Eye (tissue), 1 donor: ENCODE measurements at places on chromosomes 12 and 14.

GRCh38 chr14:104388541-104389325 lies 190.8 kb upstream of the C14orf180 start:
- no peak for DNase-seq

DNA sequence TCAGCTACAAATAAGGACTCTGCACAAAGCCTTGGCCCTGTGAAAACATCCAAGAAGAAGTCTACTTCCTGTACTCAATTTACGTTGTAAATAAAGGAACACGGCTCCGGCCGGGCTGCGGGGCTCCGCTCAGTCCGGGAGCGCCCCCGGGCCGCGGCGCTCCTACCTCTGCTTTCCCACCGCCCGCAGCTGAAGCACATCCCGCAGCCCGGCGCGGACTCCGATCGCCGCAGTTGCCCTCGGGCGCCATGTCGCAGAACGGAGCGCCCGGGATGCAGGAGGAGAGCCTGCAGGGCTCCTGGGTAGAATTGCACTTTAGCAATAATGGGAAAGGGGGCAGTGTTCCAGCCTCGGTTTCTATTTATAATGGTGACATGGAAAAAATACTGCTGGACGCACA lies 502.3 kb upstream of the FOXG1 start:
- peak; percentile 1 for DNase-seq

DNA sequence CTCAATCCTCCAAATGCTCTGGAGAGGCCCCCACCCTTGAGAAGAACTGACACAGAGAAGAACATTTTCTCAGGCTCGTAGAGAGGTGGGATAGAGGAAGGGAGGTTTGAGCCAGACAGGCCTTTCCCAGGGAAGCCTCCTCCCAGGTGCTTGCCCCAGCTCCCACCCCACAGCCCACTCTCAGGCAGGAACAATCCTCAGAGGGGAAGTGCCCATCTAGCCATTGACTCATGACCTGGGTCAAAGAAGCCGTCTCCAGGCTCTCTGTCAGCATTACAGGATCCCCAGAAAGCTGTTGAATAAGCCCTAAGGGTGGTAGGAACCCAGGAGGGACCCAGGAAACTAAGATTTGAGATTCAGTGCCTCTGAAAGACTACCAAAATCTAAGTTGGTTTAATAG lies 3.8 kb downstream of the AQP6 start:
- no peak for DNase-seq

DNA sequence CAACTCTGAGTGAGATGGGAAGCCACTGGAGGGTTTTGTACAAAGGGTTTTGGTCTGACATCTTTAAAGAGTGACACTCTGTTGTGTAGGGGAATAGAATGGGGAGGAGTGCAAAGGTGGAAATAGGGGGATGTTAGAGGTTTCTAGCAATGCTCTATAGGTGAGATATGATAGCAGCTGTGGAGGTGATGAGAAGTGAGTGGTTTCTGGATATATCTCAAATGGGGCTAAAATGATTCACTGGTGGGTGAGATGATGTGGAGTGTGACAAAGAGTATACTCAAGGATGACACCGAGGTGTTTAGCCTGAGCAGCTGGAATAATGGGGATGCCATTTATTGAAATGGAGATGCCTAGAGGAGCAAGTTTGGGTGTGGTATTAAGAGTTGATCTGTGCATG lies 426.4 kb downstream of the PCNX1 start:
- no peak for DNase-seq

DNA sequence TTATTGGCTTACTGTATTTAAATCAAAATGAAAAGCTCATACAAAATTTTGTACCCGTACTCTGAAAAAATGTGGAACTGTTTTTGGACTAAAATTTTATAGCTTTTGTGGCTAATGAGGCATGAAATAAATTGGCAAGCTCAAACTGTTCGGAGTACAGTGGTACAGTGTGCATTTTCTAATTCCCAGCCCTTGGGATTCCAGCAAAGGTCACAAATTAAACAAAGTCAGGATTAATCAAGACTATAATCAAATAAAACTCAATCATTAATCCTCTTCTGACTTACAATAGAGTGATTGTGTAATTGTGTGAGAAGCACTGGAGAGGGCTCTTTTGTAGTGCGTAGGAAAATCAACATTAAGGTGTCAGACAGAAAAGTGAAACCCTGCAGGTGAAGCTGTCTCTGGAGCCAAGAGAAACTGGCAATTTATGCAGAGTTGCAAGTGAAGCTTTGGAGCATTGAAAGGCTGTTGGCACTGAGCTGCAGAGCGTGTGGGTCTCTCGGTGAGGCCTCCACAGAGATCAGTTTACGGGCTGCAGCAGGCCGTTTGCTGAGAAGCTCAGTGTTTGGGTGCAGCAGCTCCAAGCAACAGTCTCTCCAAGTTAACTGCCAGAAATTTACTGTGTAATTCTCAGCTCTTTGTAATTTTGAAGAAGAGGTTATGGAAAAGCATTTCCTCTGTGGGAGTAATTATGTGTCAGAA lies 275.9 kb downstream of the FBXL14 start:
- DNase-seq: peak; percentile 72

- no peak for DNase-seq
These were observed 8.5 kb downstream of the PLEKHD1 start for GRCh38 chr14:69493038-69493437.

- DNase-seq: no peak
These were observed 33.3 kb upstream of the C12orf50 start for GRCh38 chr12:88062474-88062873.

DNA sequence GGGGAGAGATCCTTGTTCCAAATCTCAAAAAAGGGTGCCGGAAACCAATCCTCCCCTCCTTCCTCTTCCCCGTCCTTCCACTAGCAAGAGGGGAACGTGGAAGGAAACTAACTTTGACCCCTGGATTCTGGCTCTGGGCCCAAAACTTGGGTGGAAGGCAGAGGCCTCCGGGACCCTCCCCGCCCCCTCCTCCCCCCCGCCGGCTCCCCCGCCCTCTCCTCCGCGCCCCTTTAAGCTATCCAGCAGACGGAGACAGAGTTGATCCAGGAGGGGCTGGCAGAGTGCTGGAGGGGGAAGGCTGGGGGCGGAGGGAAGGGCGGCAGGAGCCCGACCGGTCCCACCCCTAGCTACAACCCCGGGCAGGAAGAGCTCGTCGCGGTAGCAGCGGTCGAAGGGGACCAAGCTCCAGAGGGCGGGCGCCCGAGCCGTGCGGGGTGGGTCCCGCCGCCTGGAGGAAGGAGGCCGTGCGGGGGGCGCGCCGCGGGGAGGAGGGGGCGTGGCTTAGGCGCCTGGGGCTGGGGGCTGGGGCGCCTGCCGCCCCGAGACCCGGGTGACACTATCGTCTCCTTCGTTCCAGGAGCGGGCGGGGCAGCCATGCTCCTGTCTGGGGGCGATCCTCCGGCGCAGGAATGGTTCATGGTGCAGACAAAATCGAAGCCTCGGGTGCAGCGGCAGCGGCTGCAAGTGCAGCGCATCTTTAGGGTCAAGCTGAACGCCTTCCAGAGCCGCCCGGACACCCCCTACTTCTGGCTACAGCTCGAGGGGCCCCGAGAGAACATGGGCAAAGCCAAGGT lies at the start of gene NYNRIN:
TSS of gene NYNRIN (plus strand) at position 351 of the 794 bp plus-strand sequence. CDS start at position 595, 244 bp downstream.
- peak; percentile 88 for DNase-seq

- peak; percentile 6 for DNase-seq
These were observed 220.4 kb downstream of the NUBPL start for GRCh38 chr14:31781578-31781977.

- no peak for DNase-seq
These were observed 16.9 kb upstream of the FICD start for GRCh38 chr12:108498136-108498535.

DNA sequence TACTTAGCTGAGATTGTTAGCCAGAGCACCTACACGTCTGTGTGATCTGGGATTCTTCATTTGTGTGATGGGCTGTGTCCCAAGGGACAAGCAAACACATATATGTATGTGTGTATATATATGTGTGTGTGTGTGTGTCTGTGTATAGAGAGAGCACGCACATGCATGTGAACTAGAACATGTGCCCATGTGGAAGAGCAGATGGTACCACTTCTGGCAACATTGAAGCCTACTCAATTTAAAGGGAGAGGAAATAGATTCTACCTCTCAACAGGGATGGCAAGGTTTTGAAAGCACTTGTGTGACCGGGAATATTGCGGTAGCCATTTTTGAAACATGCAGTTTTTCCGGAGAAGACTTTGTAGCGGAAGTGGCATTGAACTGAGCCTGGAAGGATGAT lies 1.4 kb downstream of the TOMM20L start:
- no peak for DNase-seq

GRCh38 chr12:132465269-132466190 lies 24.4 kb upstream of the FBRSL1 start:
- peak; percentile 34 for DNase-seq

- peak; percentile 95 for DNase-seq
These were observed 118.9 kb downstream of the VEZT start for GRCh38 chr12:95336387-95337067.

GRCh38 chr12:123997908-123998307 lies 24.9 kb downstream of the ZNF664 start:
- DNase-seq: no peak

GRCh38 chr14:54774824-54775223 lies 127.8 kb downstream of the GCH1 start:
- no peak for DNase-seq

- DNase-seq: peak; percentile 24
These were observed 8.3 kb downstream of the FMNL3 start for GRCh38 chr12:49698619-49699545.

GRCh38 chr12:779745-780734 lies 27.7 kb downstream of the WNK1 start:
- DNase-seq: peak; percentile 38

DNA sequence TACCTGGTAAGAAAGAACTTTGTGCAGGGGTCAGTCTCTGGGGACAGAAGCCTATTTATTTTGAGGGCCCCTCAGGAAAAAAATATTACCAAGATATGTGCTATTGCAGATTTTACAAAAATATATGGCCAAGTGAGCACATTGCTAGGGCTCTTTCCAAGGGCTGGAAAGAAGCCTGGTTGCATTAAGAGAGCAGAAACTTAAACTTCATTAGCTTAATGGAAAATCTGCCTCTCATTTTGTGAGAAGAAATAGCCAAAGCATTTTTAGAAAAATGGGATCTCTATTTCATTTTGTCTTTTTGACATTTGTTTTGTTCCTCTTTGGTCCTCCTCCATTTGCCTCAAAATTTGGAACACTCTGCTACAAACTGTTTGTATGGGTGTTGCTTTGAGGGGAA lies 283.5 kb downstream of the NELL2 start:
- DNase-seq: no peak

DNA sequence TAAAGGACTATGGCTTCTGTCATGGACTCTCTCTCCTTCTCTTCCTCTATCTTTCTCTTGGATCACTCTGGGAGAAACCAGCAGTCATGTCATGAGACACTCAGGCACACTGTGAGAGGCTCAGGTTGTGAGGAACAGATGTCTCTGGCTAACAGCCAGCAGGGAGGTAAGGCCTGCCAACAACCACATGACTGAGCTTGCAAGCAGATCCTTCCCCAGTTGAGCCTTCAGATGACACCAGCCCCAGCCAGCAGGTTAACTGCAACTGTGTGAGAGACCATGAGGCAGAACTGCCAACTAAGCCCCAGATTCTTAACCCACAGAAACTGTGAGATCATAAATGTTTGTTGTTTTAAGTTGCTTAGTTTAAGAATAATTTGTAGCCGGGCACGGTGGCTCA lies 90.6 kb downstream of the VCPKMT start:
- DNase-seq: no peak

- no peak for DNase-seq
These were observed 375.1 kb downstream of the GRIN2B start for GRCh38 chr12:13606290-13606689.

DNA sequence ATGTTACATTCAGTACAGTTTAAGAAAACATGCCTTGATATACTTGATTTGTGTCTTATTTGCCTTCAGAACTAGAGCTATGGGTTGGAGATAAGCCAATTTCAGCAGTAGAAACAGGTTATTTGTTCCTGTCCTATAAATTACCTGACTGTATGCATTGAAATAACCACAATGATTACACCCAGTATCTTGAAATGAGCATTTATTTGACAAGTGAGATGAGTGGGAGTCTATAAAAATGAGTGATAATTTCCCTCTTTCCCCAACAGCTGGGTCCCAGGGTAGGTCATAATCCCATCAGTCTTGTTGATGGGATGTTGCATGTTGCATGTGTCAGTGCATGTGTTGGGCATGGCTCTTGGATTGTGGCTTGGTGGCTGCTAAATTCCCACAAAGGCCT lies 3.7 kb downstream of the TAS2R42 start:
- DNase-seq: no peak

DNA sequence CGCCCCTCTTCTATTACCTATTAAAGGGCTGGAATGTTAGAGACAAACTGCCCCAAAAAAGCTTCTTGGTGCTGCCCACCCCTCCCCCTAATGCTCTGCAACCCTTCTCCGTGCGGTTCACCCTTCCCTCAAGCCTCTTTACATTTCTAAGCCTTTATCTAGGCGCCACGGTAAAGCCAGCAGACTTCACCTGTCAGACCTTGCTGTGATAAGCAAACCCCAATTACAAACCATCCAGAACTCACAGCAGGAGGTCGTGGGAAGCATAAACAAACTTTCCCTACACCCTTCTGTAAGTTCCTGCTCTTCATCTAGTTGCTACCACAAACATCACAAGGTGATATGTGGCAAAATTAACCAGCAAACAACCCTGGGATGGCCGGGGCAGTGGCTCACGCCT lies 56.8 kb downstream of the MOK start:
- DNase-seq: no peak

DNA sequence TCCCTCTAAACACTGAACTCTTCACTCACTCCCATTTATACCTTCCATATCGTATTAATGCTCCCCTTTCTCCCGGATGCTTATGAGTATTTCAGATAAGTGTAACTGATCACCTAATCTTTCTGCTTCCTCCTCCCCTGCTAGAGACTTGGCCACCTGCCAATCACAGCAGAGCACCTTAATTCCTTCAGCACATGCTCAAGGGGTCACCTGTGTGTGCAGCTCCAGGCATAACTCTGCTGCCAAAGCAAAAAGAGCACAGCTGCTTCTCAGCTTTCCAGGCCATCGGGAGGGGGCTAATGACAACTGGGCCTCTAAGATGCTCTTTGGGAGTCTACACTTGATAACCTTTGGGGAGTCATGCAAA lies 106.9 kb upstream of the DYRK2 start:
- DNase-seq: no peak

- DNase-seq: peak; percentile 77
These were observed 5.8 kb downstream of the WSB2 start for GRCh38 chr12:118055144-118055557.

DNA sequence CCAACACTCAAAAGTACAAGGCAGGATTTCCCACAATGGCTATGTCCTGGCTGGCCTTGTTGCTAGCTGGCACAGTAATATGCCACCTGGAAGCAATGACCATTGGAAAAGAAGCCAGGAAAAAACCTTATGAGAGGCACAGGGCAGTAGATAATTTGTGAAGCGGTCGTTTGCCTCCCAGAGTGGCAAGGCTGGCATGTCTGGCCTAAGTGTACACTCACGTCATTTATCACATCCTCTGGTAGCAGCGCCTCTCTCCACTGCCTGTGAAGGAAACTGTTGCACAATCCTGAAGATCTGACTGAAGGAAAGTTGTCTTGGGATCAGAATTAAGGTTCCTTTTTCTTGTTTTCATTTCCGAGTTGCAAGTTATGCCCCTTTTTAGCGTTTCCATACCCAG lies 408.5 kb downstream of the ZFP36L1 start:
- no peak for DNase-seq

DNA sequence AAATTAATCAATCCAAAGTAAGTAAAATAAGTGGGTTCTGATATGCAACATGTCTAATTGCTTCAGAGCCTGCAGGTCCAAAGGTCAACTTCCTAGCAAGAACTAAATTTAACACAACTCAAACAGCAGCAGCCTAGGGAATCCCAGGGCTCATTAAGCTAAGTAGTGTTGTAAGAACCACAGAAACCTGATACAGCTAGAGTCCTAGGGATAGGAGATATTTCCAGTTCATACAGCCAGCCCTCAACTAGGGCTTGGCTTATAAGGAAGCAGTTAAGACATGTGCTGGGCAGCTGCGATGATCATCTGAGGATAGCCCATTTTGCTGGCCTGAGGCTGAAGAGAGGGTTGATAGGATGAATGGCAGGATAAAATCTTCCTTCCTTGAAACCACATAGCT lies at the start of gene OR4Q3:
TSS of gene OR4Q3 (plus strand) at position 316 of the 400 bp plus-strand sequence.
- no peak for DNase-seq
